ENCODE measurements at places on chromosomes 11 and 22.

DNA sequence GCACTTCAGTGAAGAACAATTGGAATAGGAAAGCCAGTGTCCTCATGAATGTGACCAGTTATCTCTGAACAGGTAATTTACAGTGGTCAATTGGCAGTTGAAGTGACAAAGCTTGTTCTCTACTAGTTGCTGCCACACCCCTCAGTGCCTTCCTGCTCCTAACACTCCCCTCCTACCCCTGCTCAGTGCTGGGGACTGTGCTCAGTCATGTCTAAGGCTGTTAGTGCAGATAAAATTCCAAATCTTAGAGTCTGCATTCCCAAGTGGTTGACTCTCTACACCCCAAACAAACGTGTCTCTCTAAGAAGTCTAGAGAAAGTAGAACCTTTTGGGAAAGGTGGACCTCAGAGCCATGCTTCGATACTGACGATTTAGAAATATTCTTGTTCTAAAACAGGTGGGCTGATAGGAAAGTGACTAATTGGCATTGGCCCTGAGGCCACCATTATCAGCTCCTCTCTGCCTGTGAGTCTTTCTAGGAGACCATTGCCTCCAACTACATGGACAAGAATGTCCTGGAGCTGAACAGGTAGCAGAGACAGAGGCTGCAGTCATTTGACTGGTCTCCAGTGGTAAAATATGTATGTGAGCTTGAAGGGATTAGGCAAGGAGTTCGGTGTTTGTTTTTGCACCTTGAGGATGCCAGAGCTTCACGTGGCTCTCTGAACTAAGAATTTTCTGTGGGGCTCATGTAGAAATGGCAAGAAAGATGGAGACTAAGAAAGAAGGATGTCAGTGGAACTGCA lies 22.1 kb upstream of the NNMT start:
- no peak for DNase-seq

GRCh38 chr22:26323013-26323412 lies 106.0 kb upstream of the ASPHD2 start:
- no peak for DNase-seq

DNA sequence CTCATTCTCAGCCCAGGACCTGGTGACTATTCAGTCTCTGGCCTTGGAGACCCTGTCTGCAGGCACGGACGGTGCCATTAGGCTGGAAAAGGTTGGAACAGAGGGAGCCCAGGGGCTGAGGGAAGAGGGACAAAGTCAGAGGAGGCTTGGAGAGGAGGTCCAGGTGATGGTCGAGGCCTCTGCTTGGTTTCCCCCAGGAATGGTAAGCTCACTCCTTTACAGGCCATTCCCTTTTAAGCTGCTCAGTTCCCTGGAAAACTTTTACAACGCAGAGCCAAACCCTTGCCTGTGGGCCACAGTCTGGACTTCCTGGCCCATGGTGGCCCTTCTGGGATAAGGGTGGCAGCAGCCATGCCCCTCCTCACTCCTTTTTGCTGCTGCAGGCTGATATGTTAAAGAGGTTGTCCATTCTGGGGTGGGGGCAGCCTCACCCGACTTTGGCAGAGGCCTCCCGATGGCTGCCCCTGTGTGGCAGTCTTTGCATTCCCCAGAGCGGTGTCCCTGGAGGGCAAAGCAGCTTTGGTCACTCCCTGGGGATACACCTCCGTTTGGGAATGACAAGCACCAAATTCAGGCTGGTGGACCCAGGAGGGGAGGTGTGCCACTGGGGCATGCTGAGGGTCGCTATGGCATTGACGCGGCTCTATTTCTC lies 34.0 kb upstream of the RFPL3 start:
- DNase-seq = no peak

GRCh38 chr22:49693416-49693815 lies 134.3 kb downstream of the BRD1 start:
- no peak for DNase-seq

DNA sequence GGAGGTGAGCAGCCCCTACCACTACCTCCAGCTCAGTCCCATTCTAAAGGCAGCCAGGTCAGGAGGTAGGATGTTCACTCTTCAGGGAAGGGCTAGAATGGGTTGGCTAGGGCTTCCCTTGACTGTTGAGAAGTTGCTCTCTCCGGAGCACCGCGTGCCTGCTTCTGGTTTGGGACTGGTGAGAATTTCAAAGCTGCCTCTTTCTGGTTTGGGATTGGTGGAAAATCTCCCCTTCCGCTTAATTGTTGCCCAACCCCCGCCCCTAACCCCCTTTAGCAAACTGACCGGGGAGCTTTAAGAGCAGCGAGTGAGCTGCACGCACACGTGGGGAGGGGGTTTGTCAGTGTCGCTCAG lies 686 bp downstream of the USP2 start:
- no peak for DNase-seq

- no peak for DNase-seq
Observed at GRCh38 chr22:20624161-20624616, 116.8 kb downstream of the MED15 start.

- DNase-seq = no peak
Observed at GRCh38 chr11:80104191-80104590, 663.4 kb upstream of the TENM4 start.

DNA sequence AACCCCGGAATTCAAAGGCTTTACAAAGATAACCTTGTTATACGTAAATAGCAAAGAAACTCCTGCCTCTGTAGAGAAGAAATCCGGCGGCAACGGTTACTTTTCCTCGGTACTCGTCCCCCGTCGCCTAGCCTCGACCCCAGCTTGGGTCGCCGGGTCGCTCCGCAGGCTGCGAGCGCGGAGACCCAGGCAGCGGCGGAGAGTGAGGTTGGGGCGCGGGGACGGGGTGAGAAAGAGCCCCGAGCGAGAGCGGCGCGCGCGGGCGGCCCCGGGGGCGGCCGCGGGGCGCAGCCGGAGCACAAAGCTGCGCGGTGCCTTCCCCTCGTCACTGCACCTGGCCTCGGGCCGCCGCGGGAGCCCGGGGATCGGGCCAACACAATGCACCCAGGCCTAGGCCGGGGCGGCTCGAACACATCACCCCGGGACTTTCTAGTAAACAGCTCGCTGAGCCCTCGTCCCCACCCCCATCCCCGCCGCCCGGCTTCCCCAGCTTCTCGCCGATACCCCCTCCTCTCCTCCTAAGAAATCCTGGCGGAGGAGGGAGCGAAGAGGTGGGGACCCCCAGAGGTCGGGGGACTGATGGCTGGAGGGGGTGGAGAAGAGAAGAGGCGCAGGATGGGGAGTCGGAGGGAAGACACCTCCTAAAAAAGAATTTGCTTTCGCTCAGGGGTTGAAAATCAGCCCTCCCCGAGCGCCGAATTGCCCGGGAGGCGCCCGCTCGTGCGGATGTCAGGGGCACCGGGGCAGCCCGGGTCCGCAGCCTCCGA lies 845 bp downstream of the MPPED2 start:
- no peak for DNase-seq

DNA sequence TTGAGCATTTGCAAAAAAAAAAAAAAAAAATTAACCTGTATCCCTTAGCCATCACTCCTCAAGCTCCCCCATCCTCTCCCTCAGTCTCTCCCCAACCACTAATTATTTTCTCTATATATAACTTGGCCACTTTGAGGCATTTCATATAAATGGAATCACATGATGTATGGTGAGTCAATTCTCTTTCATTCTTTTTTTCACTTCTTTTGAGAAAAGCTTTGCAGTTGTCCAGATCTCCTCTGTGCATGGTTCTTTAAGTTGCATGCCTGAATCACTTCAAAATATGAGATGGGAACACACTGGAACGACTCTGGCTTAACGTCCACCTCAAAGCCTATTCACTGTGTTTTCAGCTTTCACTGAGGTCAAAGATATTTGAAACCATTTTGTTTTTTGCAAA lies 40.7 kb downstream of the SHANK2 start:
- no peak for DNase-seq
